ENCODE measurements at places on chromosomes 3 and 15.

DNA sequence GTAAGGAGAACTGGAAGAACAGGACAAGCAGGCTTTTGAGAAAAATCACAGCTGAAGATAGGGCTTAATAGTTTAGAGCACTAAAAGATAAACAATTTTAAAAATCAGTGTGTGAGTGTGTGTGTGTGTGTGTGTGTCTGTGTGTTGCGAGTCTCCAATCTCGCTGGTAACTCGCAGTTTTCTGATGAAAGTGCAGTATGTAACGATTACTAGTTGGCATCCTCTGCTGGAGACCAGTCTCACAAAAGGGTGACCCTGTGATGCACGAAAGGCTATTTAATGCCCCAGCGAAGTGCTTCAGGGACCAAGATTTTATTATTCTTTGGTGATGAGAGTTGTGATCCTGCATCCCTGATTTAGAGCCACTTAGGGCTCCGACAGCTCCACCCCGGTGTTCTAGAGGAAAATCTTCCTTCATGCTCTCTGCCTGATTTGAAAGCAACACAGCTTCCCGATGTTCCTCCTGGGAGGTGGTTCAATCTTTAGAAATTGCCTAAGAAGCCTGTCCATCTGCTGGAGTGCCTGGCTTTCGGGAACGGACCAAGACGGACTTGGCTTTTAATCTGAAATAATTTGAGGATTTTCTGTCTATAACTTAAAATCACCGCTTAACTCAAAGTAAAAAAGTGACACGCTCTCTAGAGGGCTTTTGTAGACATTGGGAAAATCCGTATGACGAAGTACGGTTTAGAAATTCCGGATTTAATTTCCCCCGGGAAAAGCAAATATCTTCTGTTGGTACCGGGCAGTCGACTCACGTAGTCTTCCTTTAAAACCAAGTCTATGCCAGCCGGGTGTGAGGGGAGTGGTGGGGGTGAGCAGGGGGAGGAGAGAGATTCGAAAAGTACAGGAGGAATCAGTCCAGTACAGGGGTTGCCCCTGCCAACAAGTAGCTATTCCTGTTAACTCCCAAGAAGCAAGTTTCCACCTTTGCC, 1.1 kb upstream of the ALCAM start:
- no peak for DNase-seq

GRCh38 chr15:43463507-43463906, 29.4 kb downstream of the TP53BP1 start:
- DNase-seq = no peak

- DNase-seq = no peak
Observed at GRCh38 chr3:66037986-66038369, 740 bp downstream of the MAGI1 start.

DNA sequence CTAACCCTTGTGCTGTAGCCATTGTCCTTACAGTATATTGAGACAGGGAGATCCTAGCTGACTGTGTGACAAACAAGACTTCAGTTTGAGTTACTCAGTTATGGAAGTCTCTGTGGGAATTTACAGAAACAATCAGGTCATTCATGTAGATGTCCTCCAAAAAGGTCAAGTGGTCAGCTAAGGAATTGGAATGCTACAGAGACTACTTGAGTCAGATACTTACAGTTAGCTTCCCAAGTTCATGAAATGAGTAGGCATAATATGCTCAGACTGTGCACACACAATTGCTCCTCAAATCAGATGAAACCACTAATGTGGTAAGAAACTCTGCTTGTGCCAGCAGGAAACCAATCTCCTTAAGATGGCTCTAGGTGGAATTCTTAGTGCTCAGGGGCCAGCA, 985.7 kb downstream of the NSUN3 start:
- no peak for DNase-seq

DNA sequence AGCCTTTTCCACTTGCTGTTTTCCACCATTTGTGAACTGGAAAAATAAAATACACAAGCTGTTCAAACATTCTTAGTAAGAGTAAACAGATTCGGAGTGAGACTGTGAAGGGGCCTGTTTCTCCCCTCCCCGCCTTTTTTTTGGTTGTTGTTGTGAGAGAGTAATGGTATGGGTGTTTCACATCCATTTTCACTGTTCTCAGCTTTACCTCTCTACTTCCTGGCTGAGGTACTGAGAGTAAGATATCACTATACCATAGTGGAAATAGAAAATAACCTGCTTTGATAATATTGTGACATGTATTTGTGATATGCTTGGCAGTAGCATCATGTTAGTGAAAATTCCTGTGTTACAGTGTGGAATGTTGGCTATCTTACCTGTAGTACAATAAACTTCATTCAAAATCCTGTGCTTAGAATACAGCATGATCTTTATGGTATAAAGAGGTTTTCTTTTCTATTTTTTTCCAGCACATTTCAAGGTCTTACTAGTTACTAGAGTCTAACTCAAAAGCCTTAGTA, 12.0 kb downstream of the CNTN4 start:
- DNase-seq = no peak

DNA sequence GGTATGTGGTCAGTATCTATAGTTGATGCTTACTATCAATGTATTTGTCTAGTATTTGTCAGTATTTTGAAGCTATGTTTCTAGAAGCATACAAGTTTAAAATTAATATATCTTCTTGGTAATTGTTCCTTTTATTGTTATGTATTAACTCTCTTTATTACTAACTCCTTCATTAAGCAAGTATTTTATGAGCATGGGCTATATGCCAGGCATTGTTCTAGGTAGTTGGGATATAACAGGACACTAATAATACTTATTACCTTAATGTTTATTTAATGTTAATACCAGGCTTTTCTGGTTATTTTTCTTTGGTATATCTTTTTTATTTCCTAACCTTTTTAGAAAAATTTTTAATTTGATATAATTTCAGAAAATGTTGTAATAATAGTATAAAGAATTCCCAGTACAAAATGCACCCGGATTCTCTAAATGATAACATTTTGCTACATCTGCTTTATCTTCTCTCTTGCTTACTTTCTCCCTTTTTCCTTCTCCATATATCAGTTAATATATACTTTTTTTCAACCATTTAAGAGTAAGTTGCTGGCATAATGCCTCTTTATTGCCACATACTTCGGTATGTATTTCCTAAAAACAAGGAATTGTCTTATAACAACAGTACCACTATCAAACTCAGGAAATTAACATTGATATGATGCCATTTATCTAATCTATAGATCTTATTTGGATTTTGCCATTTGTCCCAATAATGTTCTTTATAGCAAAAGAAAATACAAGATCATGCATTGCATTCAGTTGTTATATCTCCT, 30.9 kb downstream of the LRRC49 start:
- DNase-seq = no peak

DNA sequence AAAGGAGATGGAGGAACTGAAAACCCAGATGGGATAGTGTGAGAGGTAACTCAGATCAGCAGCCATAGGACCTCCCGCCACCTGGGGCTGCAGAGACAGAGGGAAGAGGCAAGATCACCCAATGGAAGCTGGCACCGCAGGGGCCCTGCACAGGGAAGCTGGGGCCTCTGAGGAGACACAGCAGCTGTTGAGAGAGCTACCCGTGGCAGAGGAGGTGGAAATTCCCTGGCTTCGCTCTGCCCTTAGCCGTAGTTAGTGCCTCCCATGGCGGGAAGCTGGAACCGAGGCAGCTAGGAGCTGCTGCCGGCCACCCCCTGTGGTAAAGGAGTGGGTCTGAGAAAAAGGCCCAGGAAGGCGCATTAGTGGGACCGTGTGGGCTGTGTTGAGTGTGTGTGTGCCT, 18.0 kb upstream of the PLXNA1 start:
- DNase-seq = no peak

All from activated CD4-positive, CD25-positive, alpha-beta regulatory T cell treated with anti-CD3 and anti-CD28 coated beads, Interleukin-2, amount 50 U/mL, for 16 hours (primary cell).